Myometrial cell (primary cell): ENCODE measurements at places on chromosomes 12 and 14. TPM values are rescaled to one million over a fixed set of nuclear protein-coding genes. Genes with fewer than 3 reads are reported as not detected.

Gene AGAP2
- total RNA-seq: under 0.01 TPM in 1 of 2 replicates, not detected in the other

Gene LRTM2
- not detected in 2 replicates for total RNA-seq

Gene XRCC3
- 11.5 and 17.9 TPM in 2 replicates for total RNA-seq

Gene COA8
- 28.3 and 40.9 TPM in 2 replicates for total RNA-seq

Gene C3AR1
- total RNA-seq: 0.29 and 0.53 TPM in 2 replicates

Gene MGAT4C
- total RNA-seq: not detected in 2 replicates

Gene GPRC5D
- not detected in 2 replicates for total RNA-seq

Gene HOMEZ
- 9.6 and 14.4 TPM in 2 replicates for total RNA-seq

Gene MYF5
- not detected in 2 replicates for total RNA-seq

Gene CLEC9A
- not detected in 2 replicates for total RNA-seq

Gene SP1
- total RNA-seq: 42.7 and 46.1 TPM in 2 replicates

Gene M6PR
- 75.0 and 95.4 TPM in 2 replicates for total RNA-seq

Gene REP15
- 0.29 and 1.4 TPM in 2 replicates for total RNA-seq

Gene TROAP
- 24.2 and 25.2 TPM in 2 replicates for total RNA-seq

Gene SLC8A3
- total RNA-seq: not detected in 2 replicates

Gene MMP14
- total RNA-seq: 435 and 437 TPM in 2 replicates

Gene WNK1
- 36.6 and 56.4 TPM in 2 replicates for total RNA-seq

Gene TIGAR
- 19.0 and 20.6 TPM in 2 replicates for total RNA-seq

Gene SLC25A21
- 1.2 and 2.0 TPM in 2 replicates for total RNA-seq

Gene KCNC2
- not detected in 2 replicates for total RNA-seq

Gene HSP90AA1
- 680 and 875 TPM in 2 replicates for total RNA-seq

Gene DBX2
- not detected in 2 replicates for total RNA-seq

Gene SERPINA12
- not detected in 2 replicates for total RNA-seq

Gene RSRC2
- total RNA-seq: 16.7 and 30.1 TPM in 2 replicates

Gene SIX4
- 10.1 and 12.7 TPM in 2 replicates for total RNA-seq

Gene ARG2
- total RNA-seq: 5.5 and 9.0 TPM in 2 replicates

Gene TSFM
- total RNA-seq: 28.0 and 42.9 TPM in 2 replicates
